ENCODE measurements at places on chromosomes 2 and 18.

- DNase-seq, result no peak
These were observed 221.9 kb downstream of the UXS1 start for GRCh38 chr2:105972246-105972645.

GRCh38 chr2:182903566-182903965, 37.1 kb upstream of the FRZB start:
- no peak for DNase-seq

DNA sequence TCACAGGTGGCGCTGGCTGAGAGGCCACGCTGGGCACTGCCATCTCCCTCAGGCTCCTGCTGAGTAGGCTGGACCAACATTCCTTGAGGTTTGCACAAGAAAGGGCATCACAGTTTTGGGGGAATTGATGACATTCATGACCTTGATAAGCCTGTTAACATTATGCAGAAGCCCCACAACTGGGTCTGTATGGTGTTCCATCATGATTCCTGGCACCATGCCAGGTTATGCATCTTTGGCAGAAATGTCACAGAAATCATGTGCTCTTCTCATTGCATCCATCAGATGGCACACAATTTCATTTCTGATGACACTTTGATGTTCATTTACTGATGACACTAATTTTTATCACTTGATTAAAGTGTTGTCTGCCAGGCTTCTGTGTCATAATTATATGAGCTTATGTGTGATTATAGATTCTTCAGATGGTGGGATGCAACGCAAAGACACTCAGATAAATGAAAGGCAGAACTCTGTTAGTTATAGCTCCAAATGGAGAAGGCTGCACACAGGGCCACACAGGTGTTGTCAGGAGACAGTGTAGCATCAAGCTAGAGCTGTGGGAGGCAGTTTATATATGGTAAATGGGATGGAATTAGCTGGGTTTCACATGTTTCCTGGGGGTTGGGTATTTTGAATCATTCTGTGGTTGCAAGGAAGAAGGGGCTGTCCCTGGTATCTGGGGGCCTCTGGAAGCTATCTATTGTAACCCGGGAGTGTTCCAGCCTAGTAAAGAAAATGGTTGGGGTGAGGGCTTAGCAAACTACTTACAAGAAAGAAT, 191.3 kb downstream of the SLC39A10 start:
- DNase-seq, result no peak

- no peak for DNase-seq
These were observed 159.8 kb downstream of the PKP4 start for GRCh38 chr2:158616480-158617000.

DNA sequence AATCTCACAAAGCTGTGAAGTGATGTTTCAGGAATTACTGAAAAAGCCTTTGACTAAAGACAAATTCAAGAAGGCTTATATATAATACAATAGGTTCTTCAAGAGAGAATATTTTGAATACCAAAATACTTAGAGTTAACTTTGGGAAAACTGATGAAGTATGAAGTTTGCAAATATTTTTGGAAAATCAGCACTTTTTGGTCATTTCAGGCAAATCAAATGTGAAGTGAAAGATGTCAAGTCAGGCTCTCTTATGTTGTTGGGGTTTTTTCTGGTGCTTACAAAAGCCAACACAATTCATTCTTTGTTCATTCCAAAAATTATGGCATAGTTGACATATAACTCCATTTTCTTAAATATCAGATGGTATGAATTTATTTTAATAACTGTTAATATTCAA, 14.7 kb upstream of the ASNSD1 start:
- DNase-seq, result no peak

DNA sequence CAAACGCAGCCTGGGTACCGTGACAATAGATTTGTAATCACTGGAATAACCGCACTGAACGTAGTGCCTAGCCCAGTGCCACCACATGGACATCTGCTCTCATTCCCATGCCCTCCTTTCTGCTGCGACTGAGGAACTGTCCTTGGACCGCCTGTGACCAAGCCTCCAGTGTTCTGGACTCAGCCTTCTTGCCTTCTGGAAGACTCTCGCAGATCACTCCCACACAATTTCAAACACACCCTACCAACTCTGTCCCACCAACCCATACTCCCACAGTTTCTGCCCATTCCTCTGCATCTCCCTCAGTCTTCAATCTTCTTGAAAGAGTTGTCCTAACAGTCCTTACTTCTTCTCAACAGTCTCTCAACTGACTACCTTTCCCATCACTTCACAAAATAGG, 2.1 kb downstream of the RNF149 start:
- DNase-seq, result no peak

DNA sequence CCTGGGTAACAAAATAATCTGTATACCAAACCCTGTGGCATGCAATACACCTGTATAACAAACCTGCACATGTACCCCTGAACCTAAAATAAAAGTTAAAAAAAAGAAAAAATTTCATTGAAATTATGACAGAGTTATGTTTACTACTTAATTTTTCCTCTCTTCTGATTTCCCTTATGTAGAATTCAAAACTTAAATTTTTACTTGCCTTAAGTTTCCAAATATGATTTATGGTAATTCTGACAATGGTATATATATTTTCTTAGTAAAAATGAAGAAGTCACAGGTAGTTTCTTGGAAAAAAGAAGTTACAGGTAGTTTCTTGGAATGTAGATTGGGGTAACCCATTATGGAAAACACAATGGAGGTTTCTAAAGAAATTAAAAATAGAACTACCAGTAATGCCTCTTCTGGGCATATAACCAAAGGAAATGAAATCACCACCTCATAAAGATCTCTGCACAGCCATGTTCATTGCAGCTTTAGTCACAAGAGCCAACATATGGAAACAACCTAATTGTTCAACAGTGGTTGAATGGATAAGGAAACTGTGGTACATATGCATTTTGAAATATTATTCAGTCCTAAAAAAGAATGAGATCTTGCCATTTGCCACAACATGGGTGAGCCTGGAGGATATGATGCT, 164.9 kb downstream of the BABAM2 start:
- DNase-seq, result no peak

DNA sequence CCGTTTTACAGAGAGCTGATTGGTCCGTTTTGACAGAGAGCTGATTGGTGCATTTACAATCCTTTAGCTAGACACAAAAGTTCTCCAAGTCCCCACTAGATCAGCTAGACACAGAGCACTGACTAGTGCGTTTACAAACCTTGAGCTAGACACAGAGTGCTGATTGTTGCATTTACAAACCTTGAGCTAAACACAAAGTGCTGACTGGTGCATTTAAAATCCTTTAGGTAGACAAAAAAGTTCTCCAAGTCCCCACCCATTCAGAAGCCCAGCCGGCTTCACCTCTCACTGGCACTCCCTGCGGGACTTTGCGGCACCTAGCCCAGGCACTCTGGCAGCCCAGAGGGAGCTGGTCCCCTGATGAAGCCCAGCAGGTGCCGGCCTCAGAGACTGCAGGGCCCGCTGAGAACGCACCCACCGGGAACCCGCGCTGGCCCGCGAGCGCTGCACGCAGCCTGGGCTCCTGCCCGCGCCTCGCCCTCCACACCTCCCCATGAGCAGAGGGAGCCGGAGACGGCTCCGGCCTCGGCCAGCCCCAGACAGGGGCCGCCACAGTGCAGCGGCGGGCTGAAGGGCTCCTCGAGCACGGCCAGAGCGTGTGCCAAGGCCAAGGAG, 508.1 kb upstream of the CHAC2 start:
- no peak for DNase-seq

- DNase-seq, result no peak
These were observed 24.3 kb upstream of the DYNC2LI1 start for GRCh38 chr2:43749583-43749982.

DNA sequence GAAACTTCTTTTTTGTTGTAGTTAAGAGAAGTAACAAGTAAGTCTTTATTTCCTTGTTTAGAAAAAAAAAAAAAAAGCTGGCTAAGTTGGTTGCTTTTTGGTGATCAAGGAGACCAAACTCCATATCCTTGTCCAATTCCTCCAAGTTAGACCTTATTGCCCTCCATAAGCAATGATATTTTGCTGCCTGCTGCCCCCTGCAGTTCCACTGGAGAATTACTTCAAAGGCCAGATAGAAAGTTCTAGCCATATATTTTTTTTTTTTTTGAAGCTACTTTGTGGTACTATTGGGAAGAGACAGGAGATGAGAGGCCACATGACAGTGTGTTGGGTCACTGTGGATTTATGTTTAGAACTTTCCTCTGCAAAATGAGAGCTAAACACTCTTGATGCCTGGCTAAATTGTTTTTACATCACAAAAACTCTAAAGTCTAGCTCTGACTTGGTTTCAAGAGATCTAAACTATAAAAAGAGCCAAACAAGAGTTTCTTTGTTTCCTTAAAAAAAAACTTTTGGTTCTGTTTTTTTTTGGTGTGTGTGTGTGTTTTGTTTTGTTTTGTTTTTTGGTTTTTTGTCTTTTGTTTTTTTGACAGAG, 80.7 kb upstream of the RASGRP3 start:
- no peak for DNase-seq

GRCh38 chr2:10709290-10709939, 12.0 kb upstream of the ATP6V1C2 start:
- no peak for DNase-seq

- no peak for DNase-seq
These were observed 29.4 kb downstream of the RIF1 start for GRCh38 chr2:151439127-151439526.

- DNase-seq, result no peak
These were observed 60.6 kb downstream of the ZCCHC2 start for GRCh38 chr18:62583376-62583775.
